ENCODE measurements at places on chromosomes 3 and 15.
A peak's percentile ranks its signal among the peaks of the same experiment; 100 is the strongest.

DNA sequence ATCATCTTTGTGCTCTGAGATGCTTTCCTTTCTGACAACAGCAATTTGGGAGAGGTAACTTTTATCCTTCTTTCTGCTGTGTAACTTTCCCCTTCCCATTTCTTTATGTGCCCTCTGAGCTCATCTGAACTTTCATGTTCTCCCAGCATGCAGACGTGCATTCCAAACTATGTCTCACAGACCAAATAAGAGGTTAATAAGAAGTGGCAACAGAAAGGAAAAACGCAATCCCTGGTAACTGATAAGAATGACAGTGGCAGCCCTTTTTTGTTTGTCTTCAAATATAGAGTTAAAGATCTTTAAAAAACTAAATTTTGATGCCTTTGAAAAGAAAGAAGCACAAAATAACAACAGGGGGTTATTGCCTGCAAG, 533.4 kb downstream of the FOXP1 start:
- DNase-seq: no peak

DNA sequence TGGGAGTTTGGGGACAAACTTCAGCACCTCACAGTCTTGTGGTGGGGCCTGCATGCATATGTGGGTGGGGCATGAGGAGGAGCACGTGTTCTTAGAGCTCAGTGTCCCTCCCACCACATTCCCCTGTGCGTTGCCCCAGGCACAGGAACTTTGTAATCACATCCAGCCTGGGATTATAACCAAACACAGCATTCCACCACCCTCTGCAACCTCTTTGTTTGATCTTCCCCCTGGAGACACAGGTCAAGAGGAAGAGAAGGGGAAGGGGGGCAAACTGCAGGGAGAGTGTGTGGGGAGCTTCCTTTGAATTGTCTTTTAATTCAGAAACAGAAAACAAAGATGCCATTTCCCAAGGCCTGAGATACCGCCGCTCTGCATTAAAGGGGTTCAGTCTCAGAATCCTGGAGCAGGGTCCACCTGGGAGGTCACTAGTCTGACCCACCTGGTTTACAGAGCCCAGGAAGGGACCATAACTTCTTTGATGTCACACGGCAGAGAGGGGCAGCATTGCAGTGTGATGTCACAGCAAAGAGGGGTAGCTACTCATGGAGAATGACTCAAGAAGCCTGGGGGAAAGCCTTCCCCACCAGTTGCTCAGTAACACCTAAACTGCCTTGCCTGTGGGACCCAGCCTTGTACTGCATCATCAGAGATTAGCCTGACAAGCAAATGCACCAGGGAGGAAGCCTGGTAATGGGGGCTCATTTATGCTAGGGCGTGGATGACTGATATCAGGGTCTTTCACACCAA, 106.3 kb upstream of the RNU6-1 start:
- DNase-seq: peak; percentile 70

- no peak for DNase-seq
These were observed 3.7 kb downstream of the TLR9 start for GRCh38 chr3:52221563-52222318.

DNA sequence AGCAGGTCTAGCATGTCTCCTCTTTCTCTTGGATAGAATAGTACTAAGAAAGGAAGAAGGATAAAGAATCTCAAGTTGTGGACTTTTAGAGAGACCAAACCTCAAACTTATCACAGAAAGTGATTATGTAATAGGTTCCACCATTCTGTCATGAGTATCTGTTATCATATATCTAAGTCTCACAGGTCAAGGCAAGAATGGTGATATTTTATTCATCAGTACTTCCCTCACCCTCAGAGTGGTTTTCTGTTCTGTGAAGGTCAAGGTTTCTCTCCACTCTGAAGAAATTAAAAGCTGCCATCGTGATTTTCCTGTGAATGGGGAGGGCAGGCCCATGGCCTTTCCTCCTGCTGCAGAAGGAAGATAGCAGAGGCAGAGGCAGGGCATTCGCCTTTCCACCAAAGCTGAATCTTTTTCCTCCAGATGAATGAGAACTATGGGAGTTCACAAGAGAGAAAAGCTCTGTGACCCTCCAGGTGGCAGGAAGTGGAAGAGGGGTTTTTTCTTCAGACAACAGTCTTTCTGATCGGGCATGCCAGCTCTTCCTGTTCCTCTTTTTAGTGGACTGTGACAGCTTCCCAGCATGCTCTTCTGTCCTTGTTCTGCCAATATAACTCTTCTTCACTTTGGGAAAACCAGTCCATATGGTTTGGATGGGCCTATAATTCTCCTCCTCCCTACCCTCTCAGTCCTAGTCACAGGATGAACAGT, 37.1 kb upstream of the CCK start:
- DNase-seq: no peak

DNA sequence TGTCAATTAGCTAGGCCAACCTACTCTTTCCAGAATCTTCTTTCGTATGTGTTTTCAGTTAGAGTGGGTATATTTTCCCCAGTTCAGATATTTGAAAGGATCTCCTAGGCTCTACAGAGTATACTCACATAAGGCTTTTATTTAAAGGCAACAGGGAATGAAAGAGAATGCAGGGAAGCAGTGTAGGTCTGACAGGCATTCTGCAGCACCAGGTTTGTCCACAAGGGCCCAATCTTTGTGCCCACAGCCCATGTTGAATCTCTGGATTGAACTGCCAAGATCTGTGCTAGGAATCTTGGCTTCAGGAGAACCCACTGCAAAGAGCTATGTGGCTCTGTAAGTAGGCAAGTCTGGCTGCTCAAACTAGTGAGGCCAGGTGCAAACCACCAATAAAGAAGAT, 24.2 kb upstream of the GALNT15 start:
- DNase-seq: no peak

DNA sequence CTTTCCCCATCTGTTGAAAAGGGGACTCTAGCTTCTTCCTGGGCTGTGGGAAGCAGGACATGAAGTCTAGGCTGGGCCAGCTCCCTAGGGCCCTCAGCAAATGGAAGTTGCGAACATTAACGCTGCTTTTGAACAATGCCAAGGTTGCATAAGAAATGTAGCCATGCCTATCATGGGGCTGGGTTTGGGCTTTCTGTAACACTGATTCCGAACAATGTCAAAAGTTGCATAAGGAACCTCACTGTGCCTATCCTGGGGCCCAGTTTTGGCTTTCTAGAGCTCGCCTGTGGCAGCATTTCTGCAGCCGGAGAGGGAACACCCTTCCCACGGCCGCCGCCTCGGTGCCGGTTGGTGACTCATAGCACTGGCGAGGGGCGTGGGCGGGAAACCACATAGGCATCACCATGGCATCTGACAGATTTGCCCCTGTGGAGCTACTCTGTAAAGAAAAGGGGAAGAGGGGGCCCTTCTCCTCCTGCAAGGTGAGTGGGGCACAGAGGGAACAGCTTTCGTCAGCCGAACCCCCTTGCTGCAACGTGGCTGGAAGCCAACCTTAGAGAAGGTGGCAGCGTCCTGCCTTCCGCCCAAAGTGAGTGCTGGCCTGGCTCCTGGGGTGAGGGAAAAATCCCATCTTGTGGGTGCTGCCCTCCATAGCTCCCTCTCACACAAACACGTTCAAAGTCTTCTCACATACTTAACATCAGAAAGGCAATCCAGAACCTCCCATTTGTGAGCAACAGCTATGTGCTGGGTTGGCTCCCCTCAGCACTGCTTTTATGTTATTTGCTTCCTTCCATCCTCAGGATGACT, 46.6 kb upstream of the ATP2B2 start:
- no peak for DNase-seq

- no peak for DNase-seq
These were observed 84.9 kb downstream of the THBS1 start for GRCh38 chr15:39665629-39666250.

DNA sequence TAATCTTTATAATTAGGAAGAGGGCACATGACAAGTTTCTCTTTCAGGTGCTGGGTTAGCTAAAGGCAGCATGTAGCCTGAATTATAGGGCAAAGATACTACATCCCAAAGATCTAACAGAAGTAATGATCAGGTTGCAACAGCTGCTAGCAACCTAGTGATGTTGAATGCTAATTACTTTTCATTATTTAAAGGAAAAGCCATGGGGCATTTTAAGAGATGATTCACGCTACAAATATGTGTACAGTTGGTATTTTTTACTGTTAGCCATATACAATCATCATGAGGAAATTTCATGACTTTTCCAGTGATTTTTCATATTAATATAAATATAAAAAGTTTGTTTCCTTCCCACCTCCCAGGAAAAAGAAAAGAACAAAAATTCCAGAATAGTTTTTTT, 43.0 kb downstream of the NEK10 start:
- DNase-seq: no peak

- no peak for DNase-seq
These were observed 17.1 kb upstream of the SNX22 start for GRCh38 chr15:64134345-64134829.

DNA sequence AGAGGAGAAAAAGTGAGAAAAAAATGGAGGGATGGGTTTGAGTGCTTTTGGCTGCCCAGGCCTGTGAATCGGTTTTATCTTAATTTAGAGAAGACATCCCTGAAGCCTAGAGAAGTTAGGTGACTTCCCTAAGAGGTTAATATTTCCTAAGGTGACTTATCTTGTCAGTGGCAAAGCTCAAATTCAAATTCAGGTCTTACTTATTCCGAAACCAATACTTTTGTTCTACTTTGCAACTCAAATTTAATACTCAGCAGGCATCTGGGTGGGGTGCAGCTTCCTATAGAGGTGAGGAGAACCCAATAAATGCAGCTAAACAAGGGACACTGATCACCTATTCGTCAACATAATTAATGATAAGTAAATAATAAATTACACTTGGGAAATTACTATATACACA, 54.9 kb upstream of the MYRIP start:
- DNase-seq: no peak

GRCh38 chr3:7447197-7447769, 586.4 kb downstream of the GRM7 start:
- no peak for DNase-seq

GRCh38 chr3:3800080-3800455, 837 bp downstream of the LRRN1 start:
- no peak for DNase-seq

- DNase-seq: peak; percentile 13
These were observed 423.6 kb upstream of the TPM1 start for GRCh38 chr15:62618846-62619504.

- no peak for DNase-seq
These were observed 27.2 kb downstream of the USP3 start for GRCh38 chr15:63531586-63531985.

DNA sequence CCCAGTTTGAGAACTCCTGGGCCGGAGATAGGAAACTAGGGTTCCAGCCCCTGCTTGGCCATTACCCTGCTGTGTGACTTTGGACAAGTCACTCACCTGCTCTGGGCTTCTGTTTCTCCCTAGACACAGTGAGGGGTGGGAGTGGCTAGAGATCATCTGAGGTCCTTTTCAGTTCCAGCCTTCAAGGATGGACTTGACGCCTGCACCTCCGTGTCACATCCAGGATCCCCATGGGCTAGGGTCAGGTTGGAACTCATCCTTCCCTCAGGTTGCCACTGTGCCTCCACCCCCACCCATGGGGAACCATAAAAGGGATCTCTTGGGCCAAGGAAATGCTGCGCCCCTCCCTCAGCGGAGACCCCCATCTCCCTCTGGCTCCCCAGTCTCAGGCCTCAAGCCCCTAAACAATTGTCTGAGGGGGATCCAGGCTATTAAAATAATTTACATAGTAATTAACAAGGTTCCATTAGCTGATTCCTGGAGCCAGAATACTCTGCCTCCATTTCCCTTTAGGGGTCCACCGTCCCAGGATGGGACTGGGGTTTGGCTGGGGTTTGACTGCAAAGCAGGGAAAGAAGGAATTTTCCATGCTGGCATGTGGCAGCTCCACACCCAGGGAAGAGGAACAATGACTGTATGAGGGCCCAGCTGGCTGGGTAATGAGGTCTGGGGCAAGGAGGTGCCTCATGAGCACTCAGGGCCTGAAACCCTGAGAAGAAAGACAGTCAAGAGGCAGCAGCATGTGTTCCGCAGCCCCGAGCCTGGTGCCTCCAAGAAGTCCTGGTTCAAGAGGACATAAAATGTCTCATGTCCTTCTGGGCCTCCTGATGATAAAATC, 177.7 kb downstream of the SMAD6 start:
- no peak for DNase-seq

DNA sequence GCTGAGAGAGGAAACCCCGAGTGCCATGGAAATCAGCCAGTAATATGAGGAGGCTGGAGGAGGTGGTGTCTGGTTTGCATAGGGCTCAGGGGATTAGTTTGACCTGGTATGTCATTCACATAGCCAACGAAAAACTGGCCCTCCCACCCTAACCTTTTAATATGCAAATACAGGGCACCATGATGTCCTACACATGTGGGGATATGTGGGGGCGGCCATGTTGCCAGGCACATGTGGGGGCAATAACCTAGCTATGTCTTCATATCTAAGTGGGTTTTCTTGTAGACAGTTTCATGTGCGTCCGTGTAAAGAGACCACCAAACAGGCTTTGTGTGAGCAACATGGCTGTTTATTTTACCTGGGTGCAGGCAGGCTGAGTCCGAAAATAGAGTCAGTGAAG, 110.1 kb downstream of the MOBP start:
- DNase-seq: no peak

DNA sequence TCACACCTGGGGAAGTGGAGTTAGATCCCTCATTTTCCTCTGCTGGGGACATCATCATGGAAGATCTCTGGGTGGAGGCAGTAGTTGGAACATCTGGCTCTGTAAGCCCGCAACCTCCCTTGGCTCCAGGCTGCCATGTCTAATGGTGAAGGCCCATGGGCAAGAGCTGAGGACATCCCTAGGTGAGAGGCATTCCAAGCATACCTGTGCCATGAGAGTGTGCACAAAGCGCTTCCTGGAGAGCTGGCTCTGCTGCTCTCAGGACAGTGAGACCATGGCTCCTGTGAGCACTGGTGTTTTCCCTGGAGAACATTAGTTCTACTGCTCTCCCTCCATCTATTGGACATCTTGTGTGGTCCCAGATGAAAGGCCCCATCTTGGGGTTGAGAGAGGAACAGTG, 7.7 kb downstream of the MAPKAPK3 start:
- no peak for DNase-seq

DNA sequence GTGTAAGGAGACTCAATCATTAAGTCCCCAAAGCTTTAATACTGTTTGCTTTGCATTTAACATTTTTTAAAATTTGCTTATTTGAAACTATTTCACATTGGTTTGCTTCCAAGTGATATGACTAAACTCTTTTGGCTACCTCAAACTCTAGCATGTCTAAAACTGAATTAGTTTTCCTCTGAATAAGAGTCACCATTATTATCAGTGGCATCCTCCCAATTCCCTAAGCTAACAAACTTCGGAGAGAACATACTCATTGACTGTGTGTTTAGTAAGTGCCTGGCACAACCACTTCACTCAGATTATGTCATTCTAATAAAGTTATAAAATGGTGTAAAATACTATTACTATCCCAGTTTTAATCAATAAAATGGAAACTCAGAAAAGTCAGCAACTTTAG, 21.9 kb downstream of the ATOSA start:
- DNase-seq: no peak

DNA sequence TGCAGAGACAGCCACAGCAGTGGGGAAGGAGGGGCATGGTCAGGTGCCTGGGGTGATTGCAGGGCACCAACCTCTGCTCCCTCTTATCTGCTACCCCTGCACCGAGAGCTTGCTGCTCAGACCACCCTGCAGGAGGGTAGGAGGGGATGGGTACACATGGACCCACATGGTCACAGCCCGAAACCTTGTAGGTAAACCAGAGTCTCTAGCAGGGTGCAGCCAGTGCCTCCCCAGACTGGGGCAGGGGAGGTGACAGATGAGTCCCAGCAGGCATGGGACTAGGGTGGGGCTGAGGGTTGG, 49.2 kb downstream of the FAH start:
- no peak for DNase-seq

All from renal cortex interstitium (tissue), 15 donors.